Left renal pelvis (tissue), 4 donors: ENCODE measurements at places on chromosomes 11 and 22.

DNA sequence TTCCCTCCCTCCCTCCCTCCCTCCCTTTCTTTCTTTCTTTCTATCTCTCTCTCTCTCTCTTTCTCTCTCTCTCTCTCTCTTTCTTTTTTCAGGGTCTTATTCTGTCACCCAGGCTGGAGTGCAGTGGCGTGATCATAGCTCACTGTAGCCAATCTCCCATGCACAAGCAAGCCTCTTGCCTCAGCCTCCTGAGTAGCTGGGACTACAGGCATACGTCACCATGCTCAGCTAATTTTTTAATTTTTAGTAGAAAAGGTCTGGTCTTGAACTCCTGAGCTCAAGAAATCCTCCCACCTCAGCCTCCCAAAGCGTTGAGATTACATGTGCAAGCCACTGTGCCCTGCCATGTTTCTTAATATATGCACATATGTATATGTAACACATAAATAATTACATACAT is 19.0 kb downstream of the TSKU start:
- no peak for DNase-seq

DNA sequence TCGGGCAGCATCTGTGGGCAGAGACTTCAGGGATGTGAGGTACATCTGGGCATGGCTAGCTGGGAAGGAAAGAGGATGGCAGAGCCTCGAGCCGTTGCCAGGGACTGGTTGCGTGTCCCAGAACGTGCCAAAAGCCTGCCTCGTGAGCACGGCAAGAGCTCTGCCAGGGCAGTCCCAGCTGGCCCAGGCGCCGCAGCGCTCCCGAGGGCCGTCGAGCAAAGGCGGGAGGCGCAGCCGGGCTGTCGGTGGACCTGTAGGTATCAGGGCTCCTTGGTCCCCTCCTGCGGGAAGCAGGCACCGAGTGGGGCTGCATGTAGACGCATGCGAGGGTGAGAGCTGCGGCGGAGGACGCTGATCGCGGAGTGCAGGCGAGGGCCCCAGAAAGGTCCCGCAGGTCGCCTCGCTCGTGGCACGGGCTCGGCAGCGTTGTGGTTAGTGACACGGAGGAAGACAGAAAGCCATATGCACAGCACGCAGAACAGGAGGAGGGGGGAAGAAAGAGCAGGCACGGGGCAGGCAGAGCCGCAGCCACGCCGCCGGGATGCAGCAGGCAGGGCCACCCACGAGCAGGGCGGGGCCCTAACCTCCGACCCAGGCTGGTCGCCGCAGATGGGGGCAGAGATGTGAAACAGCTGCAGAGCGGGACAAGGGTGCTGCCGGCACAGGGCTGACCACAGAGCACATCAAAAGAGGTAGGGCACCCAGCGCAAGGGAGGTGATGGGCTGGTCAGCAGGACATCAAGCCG is 18.0 kb downstream of the LSP1 start:
- DNase-seq = no peak

DNA sequence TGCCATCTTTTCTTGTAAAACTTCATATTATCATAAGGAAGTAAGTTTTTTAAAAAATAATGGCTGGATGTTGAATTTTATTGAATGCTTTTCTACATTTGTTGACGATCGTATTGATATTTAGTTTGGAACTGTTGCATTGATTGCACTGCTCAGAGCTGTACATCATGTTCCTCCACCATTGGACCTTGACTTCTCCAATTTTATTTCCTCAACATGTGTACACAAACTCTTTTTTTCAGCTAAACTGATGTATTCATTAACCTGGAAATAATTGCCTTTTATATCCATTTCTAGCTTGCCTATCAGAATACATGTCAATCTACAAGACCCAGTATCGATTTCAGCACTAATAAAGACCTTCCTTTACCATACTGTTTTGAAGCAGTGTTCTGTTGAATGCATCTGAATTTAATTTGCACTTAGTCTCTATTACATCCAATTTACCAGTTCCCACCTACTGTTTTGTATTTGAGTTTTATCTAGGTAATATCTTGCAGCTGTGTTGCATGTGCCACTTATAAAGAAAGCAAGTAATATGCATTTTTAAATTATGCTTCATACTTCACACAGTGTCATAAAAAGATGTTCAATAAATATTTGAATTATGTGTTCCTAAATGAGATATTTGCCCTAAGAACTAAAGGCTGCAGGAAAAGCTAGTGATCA is 5.5 kb downstream of the CEP57 start:
- DNase-seq = no peak

DNA sequence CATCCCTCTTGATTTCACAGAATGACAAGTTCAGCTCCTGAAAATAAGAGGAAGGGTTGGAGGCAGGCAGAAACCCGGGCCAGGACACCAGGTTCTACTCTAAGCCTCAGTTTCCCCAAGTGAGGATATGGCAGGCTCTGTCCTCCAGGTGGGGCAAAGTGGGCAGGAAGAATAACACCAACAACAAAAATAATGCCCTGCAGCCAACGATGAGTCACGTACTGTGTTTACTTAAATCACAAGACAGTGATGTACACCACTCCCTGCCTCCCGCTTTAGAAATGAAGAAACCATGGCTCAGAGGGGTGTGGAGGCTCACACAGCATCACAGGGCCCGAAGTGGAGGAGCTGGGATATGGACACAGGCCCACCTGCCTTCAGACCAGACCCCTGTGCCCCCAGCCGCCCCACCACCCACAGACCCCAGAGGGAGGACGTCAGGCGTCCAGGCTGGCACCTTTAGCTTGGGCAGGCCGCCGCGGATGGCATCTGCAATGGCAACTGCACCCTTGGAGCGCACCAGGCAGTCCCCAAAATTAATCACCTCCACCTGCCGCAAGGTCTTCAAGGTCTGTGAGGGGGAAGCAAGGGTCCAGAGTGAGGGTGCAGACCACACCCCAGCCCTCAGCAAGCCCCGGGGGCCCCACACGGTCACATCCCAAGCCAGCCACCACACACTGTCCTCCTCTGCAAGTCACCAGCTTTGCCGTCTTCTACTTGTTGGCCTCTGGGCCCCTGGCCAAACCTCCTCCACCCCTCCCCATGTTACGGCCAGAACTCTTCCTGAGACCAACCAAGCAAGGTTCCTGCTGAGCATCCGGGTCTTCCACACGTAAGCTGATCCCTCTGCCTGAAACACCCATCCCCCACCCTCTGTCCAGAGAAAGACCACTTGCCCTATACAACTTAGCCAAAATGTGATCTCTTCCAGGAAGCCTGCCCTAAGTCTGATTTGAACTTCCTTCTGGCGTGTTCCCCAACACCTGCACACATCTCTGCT is 15.8 kb upstream of the CHADL start:
- no peak for DNase-seq

DNA sequence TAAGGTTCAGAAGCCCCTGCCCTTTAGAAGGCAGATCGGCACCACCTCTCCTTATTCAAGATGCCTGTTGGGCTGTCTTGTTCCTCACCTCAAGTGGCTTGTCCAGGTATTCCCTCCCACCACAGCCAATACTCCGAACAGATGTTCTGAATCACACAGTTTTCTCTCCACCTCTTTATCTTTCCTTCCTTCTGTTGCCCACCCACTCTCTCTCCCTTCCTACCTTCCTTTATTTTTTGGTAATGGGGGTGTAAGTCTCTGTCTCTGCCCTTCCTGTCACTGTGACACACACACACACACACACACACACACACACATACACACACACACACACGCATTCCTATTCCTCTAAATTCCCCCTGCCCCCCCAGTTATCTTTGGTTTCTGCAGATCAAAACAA is 8.4 kb downstream of the BEST1 start:
- no peak for DNase-seq

DNA sequence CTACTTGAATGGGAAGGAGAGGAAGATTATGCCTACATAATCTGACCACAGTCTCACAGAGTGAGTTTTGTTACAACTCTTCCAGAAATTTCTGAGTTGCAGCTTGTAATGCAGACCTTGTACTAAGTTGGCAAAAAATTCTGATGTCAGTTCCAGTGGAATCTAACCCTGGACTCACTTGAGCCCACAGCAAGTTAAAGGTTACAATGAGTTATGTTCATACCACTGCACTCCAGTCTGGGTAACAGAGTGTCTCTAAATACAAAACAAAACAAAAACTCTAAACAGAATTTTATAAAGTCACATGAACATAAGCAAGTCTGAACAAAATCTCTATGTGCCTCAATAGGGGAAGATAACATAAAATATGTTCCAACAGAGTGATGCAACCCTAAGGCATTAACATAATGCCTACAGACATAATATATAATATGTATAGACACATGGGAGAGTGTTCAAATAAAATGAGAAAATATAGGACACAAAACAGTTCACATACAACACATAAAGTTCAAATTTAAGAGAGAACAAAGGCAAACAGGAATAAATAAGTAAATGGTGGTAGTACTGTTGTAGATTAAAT is 1.1 kb downstream of the GLYAT start:
- DNase-seq = no peak

DNA sequence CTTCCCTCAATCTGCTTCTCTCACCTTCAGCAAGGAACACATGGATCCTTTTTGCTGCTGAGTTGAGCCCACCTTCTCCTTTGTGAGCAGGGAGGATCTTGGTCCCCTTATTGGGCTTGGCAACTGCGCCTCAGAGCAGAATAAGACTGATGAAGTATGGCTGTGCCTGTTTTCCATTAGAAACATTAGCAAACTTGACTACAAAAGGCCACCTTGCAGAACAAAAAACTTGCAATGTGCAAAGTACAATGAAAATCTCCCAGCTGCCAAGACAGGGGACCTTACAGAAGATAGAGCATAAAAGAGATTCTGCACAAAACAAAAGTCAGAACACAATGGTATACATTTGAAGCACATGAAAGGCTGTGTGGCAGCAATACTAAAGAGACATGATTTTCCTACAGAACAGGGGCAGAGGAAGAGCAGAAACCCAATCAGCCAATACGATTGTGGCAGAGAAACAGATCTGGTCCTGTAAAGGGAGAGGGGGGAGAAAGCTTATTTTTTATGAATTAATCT is 173.5 kb upstream of the SNX19 start:
- DNase-seq = no peak

- no peak for DNase-seq
These were observed 154.3 kb downstream of the NXPE2 start for GRCh38 chr11:114832532-114833125.

DNA sequence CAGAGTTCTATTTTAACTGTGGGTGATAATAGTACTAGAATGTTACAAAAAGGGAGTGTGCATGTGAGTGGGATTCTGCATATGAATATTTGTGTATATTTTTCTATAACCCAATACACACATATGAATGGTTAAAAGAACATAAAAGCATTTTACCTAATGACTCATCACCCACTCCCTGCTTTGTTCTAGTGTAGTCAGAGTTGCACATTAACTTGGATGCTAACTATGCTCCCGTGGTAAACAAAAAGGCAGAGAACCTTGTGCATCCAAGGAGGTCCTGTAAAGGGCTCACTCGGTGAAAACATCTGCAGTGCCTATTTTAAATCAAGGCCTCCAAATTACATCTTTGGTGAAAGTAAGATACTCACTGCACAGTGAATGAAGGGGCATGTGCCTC is 1289.4 kb downstream of the LRRC4C start:
- DNase-seq = no peak

- DNase-seq = no peak
These were observed 62.8 kb downstream of the PRDM11 start for GRCh38 chr11:45209000-45209879.

DNA sequence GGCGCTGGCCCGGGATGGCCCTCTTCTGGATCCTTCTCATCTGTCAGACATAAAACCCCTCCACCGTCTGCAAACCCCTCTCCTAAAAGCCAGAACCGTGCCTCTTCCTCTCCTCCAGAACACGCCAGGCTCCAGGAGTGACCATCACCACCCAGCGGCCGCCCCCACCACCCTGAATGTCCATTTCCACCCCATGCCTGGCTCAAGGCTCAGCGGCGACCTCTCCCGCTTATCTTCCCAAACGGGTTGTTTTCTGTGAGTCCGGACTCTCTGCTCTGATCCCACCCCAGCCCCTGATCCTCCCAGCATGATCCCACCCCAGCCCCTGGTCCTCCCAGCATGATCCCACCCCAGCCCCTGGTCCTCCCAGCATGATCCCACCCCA is 37.6 kb downstream of the CELSR1 start:
- DNase-seq = no peak

DNA sequence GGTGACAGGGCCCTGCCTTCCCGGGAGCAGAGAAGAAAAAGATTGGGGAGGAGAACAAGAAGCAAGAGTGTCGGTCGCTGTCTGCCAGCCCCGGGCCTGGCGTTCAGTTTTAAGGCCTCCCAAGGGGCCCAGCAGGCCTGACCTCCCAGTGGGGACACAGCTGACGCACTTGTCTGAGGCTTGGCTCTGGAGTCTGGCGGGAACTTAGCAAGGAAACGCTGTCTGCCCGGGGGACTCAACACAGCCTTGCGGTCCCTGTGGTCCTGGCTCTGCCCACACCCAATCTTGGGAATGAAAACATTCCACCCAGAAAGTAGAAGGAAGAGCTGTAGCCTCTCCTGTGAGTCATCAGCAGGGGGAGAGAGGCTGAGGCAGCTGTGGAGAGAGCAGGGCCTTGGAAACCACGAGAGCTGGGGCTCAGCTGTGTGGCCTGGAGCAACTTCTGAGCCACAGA is 54.4 kb downstream of the TRAF6 start:
- DNase-seq = no peak

DNA sequence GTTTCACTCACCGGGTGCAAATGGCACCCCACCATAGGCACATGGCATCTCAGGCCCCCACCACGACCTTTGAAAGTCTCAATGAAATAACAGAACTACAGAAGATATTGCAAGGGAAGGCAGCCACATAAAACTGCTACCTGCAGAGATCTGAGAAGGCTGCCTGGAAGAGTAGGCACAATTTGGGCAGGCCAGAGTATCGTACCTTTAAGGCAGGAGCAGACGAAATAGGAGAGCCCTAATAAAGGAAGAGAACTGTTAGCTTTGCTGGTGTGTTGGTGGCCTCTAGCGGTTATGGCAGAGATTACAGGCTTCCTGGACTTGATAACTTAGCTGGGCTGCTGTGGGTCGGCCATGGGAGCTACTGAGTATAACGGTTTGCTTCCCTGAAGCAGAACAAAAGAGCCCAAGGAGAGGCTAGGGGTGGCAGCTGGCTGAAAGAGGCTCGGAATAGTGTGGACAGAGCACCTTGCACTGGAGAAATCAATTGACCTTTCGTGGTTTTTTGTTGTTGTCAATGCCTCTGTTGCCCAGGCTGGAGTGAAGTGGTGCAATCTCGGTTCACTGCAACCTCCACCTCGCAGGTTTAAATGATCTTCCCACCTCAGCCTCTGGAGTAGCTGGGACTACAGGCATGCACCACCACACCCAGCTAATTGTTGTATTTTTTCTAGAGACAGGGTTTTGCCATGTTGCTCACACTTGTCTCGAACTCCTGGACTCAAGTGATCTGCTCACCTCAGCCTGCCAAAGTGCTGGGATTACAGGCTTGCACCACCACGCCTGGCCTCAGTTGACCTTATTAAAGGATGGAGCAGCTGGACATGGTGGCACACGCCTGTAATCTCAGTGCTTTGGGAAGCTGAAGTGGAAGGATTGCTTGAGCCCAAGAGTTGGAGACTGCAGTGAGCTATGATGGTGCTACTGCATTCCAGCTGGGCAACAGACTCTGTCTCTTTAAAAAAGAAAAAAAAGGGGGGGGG is 4.8 kb downstream of the SDF2L1 start:
- DNase-seq = no peak
